ENCODE measurements at places on chromosomes 16 and 17.

- no peak for DNase-seq
These were observed 20.9 kb downstream of the TNS4 start for GRCh38 chr17:40480501-40481003.

DNA sequence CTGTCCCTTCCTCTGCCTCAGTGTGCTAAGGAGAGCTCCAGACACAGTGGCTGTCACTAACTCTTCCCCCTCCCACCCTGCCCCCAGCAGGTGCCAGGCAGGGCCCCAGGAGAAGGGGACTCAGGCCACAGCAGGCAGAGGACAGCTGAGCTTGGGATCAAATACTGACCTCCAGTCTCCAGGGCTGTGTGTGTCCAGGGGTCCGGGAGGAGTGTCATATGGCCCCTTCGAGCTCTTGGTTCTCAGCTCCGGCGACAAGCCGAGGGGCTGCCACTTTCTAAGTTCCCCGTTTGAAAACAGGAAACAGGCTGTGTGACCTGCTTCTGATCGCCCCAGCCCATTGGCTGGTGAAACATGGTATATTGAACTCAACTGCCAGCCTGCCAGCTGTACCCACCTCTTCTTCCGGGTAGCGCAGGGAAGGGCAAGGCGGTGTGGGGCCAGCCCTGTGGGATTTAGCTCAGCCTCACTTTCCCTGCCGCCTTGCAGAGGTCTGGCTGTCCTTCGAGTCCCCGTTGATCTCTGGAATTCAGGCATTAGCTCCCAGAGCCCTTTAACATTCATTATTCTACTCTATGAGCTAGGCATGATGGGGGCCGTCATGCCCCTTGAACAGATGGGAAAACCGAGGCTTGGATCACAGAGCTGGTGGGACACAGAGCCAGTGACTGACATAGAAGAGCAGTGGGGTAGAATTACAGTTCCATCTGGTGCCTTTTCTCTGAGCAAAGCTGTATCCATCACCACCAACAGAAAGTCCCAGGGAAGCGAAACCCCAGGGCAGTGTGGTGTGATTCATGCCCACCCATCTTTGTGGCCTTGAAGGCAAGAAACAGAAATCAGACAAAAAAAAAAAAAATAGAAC lies at the start of gene SNX20:
TSS of gene SNX20 (minus strand) at position 292 of the 865 bp plus-strand sequence. CDS start 3,786 bp downstream, outside the sequence.
- DNase-seq = no peak

GRCh38 chr17:28570716-28571360 lies 486 bp downstream of the PIGS start:
- peak; percentile 45 for DNase-seq

DNA sequence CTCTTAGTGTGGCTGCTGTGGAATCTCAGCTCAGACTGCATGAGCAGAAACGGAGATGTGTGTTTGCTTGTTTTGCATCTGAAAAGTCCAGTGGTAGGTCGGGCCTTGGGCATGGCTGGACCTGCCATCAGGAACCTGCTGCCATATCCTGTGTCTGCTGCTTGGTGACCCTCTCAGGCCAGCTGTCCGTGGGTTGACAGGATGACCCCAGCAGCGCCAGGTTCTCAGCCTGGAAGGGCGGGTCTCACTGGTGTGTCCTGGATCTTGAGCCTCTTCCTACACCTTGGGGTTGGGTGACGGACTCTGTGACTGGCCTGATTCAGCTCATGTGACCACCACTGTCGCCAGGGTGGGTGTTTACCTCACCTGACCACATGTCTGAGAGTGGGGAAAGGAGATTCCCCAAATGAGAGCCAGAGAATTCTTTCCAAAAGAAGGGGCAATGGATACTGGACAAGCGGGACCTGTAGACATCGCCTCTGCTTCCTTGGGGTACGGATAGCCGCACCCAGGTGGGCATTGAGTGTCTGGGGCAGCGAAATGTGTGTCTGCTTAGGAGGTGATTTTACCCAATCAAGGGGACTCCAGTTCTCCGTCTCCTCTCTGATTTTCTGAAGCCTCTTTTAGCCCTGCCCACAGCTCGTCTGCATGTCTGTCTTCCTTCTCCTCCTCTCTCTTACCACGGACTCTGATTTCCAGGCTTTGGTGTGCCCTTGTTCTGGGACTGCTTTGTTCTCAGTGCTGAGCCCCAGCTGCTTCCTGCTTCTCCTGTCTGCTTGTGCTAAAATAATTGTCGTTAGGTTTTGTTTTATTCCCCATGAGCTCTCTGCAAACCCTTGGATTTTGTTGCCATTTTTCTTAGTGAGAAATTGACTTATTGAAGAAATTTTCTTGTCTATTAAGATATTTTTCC lies 399.7 kb downstream of the CPPED1 start:
- DNase-seq = peak; percentile 83

DNA sequence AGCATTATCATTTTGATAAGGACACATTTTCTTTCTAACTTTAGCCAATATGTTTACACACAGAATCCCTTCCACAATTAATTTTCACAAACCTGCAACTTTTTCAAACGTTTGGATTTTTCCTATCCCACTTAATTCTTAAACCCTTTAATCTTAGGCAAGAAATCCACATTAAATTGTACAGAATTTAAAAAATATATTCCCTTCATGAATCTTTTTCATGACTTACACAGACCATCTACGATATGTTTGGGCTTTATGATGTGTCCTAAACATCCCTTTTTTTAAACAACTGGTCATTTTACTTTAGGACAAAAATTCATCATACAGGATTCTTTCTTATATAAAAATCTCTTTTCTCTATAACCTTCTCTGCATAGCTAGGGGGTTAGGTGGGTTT lies 241.5 kb upstream of the CNTNAP4 start:
- DNase-seq = no peak

- DNase-seq = no peak
These were observed 60.9 kb upstream of the FAM20A start for GRCh38 chr17:68662037-68662432.

- no peak for DNase-seq
These were observed 23.9 kb downstream of the GLG1 start for GRCh38 chr16:74582970-74583369.

GRCh38 chr17:33178681-33179080 lies 114.4 kb downstream of the ASIC2 start:
- DNase-seq = no peak

- DNase-seq = peak; percentile 74
These were observed 4.2 kb downstream of the GIT1 start for GRCh38 chr17:29585080-29585751.

DNA sequence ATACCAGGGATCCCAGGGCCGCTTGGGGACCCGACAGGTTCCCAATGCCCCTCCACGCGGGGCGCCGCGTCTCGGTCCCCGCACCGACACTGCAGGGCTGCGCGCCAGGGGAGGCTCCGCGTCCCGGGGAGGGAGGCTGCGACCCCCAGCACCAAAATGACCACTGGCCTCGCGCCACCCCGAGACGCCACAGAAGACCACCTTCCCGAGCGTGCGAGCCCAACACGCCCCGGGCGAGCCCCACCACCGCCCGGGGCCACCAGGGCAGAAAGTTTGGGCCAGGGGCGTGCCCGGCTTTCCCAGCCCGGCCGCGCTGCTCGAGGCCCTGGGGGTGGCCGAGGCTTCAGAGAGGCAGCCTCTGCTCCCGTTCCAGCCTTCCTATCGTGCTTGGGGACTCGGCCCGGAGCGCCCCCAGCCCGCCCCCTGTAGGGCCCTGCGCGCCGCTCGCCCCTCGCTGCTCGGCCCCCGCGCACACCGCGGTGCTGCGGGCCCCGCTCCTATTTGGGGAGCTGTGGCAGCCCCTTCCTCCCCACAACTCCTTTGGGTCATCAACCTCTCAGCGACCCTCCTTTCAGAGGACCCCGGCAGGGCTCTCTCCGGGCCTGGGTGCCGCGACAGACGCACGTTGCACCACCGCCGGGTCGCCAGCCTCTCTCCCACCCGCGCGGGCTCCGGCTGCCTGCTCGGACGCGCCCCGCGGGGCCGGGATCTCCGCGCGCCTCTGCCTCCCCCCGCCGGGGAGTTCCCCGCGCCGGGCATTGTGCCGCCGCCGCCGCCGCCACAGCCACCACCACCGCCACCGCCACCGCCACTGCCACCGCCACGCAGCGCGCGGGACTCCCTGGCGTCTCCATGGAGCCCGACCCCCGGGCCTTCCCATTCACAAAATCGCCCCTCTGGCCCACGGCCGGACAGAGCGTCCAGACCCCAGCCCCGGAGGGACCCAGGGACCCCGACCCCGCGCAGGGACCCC lies 892 bp downstream of the RBFOX3 start:
- DNase-seq = no peak

- peak; percentile 17 for DNase-seq
These were observed 21.4 kb downstream of the DCUN1D3 start for GRCh38 chr16:20878682-20879147.

DNA sequence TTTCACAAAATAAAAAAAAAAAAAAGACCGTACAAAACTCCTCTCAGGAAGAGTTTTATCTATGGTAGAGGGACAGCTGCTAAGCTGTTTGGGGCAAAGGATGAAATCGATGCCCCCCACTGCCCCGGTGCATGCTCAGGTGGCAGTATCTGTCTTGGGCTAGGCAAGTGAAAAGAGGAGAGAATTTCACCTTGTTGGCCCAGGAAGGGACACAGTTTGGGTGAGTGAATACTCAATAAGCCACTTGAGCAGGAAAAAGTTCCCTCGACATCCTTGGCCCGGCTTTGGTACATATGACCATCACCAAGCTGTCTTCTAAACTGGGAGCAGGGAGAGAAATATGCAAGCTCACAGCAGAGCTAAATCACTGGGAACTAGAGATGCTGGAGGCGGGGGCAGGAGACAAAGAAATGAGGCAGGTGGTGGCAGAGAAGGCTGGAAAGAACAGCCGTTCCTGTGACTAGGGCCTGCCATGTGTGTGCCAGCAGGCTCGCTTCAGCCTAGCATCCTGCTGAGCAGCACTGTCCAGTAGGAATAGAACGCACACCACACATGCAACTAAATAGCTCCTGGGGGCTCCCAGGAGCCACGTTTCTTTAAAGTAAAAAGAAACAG lies 8.2 kb upstream of the EIF1 start:
- no peak for DNase-seq

- peak; percentile 67 for DNase-seq
These were observed 20.7 kb upstream of the CMTM4 start for GRCh38 chr16:66717112-66717675.
